ENCODE measurements at places on chromosomes 3 and 15. TPM values are rescaled to one million over a fixed set of nuclear protein-coding genes. Genes with fewer than 3 reads are reported as not detected.

GRCh38 chr3:119911748-119912147 lies 129.8 kb downstream of the NR1I2 start:
- H3K4me3 ChIP-seq, result no peak overlapping the region
- DNase-seq, result no peak
- no peaks in the 10 kb centered on the region for H3K36me3 ChIP-seq
- H3K27me3 ChIP-seq, result no peaks in the 10 kb centered on the region
- H3K27ac ChIP-seq, result no peak overlapping the region

GRCh38 chr3:40899286-40899712 lies 300.0 kb upstream of the CTNNB1 start:
- H3K27me3 ChIP-seq, result no peaks in the 10 kb centered on the region
- H3K4me3 ChIP-seq, result no peak overlapping the region
- no peak overlapping the region for H3K27ac ChIP-seq
- no peaks in the 10 kb centered on the region for H3K4me1 ChIP-seq
- no peaks in the 10 kb centered on the region for H3K36me3 ChIP-seq
- DNase-seq, result no peak

- H3K4me3 ChIP-seq, result no peak overlapping the region
- H3K4me1 ChIP-seq, result no peaks in the 10 kb centered on the region
- no peak for DNase-seq
Measured at GRCh38 chr3:170331143-170331542, 26.4 kb upstream of the SKIL start.

DNA sequence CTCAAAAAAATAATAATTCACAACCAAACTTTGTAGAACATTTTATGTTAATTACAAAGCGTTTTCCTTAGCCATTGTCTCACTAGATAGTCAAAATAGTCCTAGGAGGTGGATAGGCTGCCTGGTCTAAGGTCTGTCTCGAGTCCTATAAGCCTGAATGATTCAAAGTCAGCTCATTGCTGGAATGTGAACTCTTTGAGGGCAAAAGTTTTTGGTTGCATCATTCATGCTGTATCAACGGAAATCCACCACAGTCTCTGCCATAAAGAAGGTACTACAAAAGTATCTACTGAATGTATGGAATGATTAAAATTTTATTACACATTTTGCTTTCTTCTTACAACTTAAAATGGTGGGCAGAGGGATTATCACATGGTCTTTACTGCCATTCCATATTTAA lies 387.3 kb upstream of the RARB start:
- H3K4me1 ChIP-seq, result peaks cover 9% of the 10 kb centered on the region
- H3K36me3 ChIP-seq, result no peaks in the 10 kb centered on the region
- H3K27ac ChIP-seq, result no peak overlapping the region
- no peak for DNase-seq
- no peaks in the 10 kb centered on the region for H3K27me3 ChIP-seq
- H3K4me3 ChIP-seq, result no peak overlapping the region

GRCh38 chr3:32147509-32147908 lies 41.1 kb downstream of the GPD1L start:
- H3K4me1 ChIP-seq, result no peaks in the 10 kb centered on the region
- no peak for DNase-seq
- no peak overlapping the region for H3K4me3 ChIP-seq
- peak overlapping the region; percentile 18 for H3K27ac ChIP-seq
- no peaks in the 10 kb centered on the region for H3K27me3 ChIP-seq

DNA sequence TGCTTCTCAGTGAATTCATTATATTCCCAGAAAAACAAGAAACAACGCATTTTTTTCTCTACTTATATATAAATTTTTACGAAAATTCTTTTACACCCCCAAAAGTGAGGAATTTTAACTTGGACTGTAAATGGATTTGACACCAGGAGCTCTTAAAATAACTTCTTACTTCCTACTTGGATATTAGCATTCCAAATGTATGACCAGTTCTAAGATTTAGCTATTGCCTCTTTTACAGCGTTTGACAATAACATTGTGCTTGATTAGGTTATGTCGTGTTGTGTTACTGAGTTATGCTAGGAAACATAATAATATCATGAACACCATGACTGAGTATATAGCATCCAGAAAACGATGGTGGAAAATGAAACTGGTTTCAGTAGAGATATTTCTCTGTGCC lies 177.0 kb downstream of the CNTN6 start:
- no peaks in the 10 kb centered on the region for H3K27me3 ChIP-seq
- no peak overlapping the region for H3K4me3 ChIP-seq
- no peaks in the 10 kb centered on the region for H3K36me3 ChIP-seq

DNA sequence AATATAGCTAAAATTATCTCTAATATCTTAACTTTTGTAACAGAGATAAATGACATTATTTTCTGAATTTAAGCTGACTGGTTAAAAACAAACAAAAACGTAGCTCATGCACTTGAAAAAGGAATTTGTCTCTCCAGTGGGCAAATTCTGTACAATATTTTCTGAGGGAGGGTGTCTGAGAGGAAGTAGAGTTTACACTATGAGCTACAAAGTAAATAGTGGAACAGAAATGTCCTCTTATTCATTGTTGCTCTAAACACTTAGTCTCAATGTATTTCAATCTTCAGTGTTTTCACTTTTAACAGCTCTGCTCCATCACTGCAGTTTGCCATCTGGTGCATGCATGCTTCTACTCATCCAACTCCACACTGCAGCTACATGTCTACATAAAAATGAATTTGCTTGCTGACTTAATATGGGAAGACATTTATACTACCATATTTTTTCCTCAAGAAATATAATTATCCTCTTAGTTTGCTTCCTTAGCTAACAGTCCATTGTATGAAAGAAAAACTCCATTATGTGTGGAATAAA lies 817.4 kb upstream of the LMCD1 start:
- H3K27ac ChIP-seq, result no peak overlapping the region
- no peaks in the 10 kb centered on the region for H3K4me1 ChIP-seq
- no peak for DNase-seq
- H3K4me3 ChIP-seq, result no peak overlapping the region

DNA sequence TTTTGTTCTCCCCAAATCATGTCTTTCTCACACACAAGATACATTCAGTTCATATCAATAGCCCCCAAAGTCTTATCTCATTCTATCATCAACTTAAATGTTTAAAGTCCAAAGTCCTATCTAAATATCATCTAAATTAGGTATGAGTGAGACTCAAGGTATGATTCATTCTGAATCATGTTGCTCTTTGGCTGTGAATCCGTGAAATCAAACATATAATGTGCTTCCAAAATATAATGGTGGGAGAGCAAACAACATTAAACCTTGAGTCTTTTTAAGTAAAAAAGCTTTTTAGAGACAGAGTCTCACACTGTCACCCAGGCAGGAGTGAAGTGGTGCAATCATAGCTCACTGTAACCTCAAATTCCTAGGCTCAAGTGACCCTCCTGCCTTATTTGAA lies 139.1 kb downstream of the SAMMSON start:
- no peak overlapping the region for H3K27ac ChIP-seq
- H3K36me3 ChIP-seq, result no peaks in the 10 kb centered on the region
- H3K27me3 ChIP-seq, result no peaks in the 10 kb centered on the region
- DNase-seq, result no peak
- no peaks in the 10 kb centered on the region for H3K4me1 ChIP-seq
- no peak overlapping the region for H3K4me3 ChIP-seq

DNA sequence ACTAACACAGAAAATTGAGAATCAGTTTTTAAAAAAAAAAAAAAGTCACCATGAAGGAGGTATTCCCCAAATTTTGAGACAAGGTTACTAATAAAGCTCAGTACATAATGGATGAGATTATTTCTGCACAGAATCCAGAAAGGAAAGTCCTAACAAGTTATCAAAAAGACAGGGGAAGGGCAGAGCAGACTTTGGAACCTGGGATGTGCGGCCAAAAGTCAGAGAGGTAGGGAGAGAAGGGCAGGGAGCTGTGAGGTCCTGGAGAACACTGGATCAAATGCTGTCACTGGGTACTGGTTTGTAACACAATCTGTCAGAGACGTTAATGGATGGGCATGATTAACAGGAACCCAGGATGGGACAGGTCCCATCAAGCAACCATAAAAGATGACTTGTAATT lies 12.2 kb upstream of the LACTB start:
- no peak for DNase-seq
- H3K27me3 ChIP-seq, result no peaks in the 10 kb centered on the region
- H3K4me3 ChIP-seq, result no peak overlapping the region
- no peaks in the 10 kb centered on the region for H3K36me3 ChIP-seq

DNA sequence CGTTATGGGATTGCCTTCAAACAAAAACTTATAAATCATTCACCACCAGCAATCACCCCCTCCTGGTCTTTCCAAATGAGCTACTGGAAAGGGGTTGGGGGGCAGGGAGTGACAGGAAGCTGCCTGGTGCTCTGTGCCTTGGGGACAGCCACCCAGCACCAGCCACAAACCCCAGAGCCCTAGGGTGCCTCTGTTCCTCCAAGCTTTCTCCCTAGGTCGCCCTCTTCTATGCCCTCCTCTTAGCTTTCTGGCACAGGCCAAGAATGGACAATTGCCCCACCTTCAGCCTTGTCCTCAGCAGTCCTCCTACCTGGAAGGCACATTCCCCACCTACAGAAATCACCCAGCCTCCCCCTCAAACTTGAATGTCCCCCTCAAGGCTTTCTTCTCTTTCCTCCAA lies 3.3 kb downstream of the OXTR start:
- H3K27me3 ChIP-seq, result peaks cover 5% of the 10 kb centered on the region
- H3K36me3 ChIP-seq, result no peaks in the 10 kb centered on the region
- H3K27ac ChIP-seq, result peak overlapping the region; percentile 43
- DNase-seq, result no peak
- H3K4me1 ChIP-seq, result no peaks in the 10 kb centered on the region
- H3K4me3 ChIP-seq, result no peak overlapping the region

DNA sequence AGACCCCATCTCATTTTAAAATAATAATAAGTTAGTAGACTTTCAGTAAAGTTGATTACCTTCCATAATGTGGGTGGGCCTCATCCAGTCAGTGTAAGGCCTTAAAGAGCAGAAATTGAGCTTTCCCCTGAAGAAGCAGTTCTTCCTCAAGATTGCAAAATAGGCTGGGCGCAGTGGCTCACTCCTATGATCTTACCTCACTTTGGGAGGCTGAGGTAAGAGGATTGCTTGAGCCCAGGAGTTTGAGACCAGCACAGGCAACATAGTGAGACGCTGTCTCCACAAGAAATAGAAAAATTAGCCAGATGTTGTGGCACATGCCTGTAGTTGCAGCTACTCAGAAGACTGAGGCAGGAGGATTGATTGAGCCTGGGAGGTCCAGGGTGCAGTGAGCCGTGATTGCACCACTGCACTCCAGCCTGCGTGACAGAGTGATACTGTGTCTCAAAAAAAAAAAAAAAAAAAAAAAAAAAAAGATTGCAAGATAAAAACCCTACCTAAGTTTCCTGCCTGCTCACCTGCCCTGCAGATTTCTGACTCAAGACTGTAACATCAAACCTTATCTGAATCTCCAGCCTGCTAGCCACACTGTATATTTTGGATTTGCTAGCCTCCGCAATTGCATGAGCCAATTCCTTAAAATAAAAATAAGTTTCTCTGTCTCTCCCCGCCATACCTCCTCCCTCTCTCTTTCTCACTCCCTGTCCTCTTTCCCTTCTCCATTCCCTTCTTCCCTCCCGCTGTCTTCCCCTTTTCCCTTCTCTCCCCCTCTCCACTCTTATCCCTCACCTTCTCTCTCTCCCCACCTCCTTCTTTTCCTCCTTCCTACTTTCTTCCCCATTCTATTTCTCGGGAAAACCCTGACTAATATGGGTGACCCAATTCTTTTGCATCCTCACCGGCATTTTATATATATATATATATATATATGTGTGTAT lies 16.9 kb downstream of the KLHL18 start:
- no peak overlapping the region for H3K4me3 ChIP-seq
- no peak overlapping the region for H3K27ac ChIP-seq
- H3K27me3 ChIP-seq, result no peaks in the 10 kb centered on the region
- no peak for DNase-seq
- H3K36me3 ChIP-seq, result no peaks in the 10 kb centered on the region
- H3K4me1 ChIP-seq, result no peaks in the 10 kb centered on the region

DNA sequence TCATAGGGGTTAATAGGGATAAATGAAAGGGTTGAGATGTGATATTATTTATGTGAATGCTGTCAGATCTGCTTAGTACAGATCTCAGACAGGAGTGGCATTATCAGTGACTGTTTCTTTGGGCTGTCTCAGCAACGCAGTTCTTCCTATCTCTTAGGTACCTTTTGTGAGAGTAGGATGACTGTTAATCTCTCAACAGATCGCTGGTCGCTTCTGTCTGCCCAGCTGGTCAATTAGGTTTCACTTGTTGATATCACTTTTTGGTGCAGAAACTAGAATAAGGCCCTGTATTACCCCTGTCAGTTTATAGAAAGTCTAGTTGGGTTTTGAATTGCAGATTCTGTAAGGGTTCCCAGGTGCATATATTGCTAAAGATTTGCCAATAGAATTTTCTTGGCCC lies 16.5 kb downstream of the DIS3L start:
- H3K36me3 ChIP-seq, result peaks cover 7% of the 10 kb centered on the region
- H3K27me3 ChIP-seq, result no peaks in the 10 kb centered on the region
- no peak overlapping the region for H3K4me3 ChIP-seq
- no peak for DNase-seq
- H3K4me1 ChIP-seq, result no peaks in the 10 kb centered on the region

GRCh38 chr3:97764407-97765238 lies at the start of gene ARL6:
Gene ARL6 (plus strand): TSS chr3:97764758. CDS start chr3:97768108, 3,350 bp downstream.
- peak within 1 kb of the TSS; percentile 85 for H3K27ac ChIP-seq
- peak within 1 kb of the TSS; percentile 76 for H3K4me3 ChIP-seq
- no peaks in the 10 kb centered on the region for H3K36me3 ChIP-seq
- H3K4me1 ChIP-seq, result no peaks in the 10 kb centered on the region
- DNase-seq, result peak; percentile 55

- no peak overlapping the region for H3K27ac ChIP-seq
- DNase-seq, result no peak
Measured at GRCh38 chr15:94056314-94056713, 175.0 kb upstream of the MCTP2 start.

DNA sequence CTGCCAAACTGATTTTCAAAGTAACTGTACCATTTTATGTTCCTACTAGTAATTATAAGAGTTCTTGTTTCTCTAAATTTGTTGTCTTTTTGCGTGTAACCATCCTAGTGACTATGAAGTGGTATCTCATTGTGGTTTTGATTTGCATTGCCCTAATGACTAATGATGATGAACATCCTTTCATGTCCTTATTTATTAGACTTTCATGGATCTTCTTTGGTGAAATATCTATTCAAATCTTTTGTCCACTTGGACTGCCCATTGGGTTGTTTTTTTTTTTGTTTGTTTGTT lies 3.6 kb downstream of the OXSR1 start:
- H3K27ac ChIP-seq, result no peak overlapping the region
- no peak for DNase-seq
- H3K4me1 ChIP-seq, result no peaks in the 10 kb centered on the region
- H3K27me3 ChIP-seq, result no peaks in the 10 kb centered on the region

DNA sequence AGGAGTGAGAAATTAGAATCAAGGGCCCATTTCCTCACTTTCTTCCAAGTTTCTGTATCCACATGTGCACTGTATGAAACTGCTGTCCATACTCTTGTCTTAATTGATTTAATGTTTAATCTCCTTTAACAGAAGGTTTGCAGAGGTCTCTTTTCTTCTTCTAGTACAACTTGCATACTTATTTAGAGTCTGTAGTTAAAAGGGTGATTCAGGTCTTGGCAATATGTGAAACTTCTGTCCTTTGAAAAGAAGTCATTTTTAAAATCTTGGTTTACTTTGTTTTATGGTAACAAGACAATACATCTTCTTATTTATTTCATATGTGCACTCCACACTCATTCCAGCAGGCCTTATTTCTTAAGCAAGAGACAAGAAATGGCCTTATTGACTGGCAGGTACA lies 25.8 kb downstream of the TMEM45A start:
- H3K4me1 ChIP-seq, result no peaks in the 10 kb centered on the region
- no peak overlapping the region for H3K27ac ChIP-seq
- no peak overlapping the region for H3K4me3 ChIP-seq
- DNase-seq, result no peak
- H3K36me3 ChIP-seq, result no peaks in the 10 kb centered on the region

PLIN1 gene
- total RNA-seq, result 2,292 TPM

WDR49 gene
- 0.80 TPM for total RNA-seq
